ENCODE measurements at places on chromosomes 13 and 19. TPM values are rescaled to one million over a fixed set of nuclear protein-coding genes. Genes with fewer than 3 reads are reported as not detected.

NPAS1 gene
- not detected for total RNA-seq

CEACAM20 gene
- total RNA-seq: not detected

KDELR1 gene
- 73.5 TPM for total RNA-seq

NEK5 gene
- total RNA-seq: 0.11 TPM

ZNF813 gene
- total RNA-seq: 1.1 TPM

All from Right ventricle myocardium inferior (tissue), 1 donor.